Common myeloid progenitor, CD34-positive (primary cell): ENCODE measurements at places on chromosomes 5 and 9.

DNA sequence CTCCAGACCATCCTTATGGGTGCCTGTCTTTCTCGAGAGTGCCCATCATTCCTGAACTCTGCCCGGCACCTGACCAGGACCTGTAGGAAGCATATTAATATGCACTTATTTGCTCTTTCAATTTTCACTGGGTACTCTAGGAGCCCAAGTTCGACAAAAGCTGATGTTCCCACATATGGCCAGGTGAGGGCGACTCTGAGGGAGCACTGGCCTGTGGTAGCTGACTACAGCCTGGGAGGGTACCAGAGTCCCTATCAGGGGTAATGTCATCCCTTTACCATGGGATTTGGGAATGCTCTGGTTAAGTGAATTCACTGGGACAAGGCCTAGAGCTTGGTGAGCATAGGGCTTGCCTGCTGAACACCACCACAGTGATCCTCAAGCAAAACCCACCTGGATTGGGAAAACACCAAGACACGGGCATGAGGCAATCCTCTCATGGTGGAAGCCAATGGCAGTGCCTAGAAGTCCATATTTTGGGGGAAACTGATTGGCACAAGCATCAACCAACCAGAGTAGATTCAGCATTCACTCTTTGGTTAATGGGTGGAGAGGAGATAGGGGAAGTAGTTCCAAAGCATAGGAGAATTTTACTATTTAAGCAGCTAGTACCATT, 112.2 kb downstream of the MTX3 start:
- no peak for DNase-seq

DNA sequence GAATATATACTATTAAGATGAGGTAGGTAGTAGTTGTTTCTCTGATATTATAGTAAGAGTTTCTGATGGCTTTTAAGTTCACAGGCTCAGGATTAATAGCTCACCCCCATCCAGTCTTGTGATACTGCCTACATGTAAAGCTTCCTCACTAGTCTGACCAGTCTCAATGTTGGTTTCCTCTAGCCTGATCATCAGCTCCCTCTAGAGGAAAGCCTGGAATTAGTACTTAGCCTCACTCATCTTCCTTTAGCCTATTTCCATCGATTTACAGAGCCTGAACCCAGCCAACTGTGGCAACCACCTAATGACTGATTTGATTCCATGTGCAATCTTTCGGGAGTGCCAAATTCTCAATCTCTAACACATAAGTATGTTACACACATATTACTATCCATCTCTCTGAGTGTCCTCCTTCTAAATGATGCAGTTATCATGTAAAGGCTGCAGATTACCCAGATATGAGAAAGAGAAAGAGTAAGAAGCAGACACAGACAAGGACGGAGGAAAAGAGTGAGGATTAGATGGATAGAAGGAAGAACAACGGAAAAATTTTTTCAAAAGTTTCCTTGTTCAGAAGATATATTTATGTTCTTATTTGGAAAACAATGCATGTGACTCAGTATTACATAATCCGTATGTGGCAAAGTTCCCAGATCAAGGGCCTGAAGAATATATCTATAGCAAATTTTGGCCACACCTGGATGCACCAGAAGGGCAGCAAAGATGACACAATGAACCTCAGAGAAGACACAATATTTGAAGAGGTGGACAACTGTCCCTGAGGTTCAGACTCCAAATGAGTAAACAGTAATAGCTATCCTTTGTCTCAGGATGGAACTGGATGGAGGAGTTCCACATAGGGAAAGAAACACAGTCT, 333.7 kb downstream of the ELAVL2 start:
- peak; percentile 1 for DNase-seq

DNA sequence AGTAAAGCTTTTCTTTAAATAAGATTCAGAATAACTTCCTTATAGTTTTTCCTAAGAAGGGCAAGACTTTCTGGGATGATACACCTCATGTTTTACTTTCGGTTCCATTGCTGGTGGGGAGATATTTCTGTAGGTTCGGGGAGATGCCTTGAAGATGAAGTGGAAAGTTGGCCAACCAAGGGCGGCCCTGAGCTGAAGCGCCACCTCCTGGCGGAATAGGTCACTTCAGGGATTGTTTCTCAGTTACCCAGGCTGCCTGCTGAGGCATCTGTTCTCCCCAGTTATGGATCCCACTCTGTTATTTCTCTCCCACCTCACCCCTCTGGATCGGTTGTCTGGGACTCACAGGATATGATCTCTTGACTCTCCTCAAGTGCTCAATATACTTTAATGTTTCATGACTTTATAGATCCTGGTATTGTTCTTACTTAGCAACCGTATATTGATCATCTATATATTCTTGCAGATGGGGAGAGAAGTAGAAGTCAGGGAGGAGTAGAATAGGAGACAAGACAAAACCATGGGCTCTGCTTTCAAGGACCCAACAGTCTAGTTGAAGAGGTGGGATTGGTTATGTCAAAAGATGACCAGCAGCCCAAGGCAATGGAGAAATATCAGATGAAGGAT, 23.4 kb downstream of the MEGF10 start:
- peak; percentile 59 for DNase-seq

- DNase-seq, result no peak
Measured at GRCh38 chr5:59485629-59486439, 407.7 kb downstream of the PDE4D start.

DNA sequence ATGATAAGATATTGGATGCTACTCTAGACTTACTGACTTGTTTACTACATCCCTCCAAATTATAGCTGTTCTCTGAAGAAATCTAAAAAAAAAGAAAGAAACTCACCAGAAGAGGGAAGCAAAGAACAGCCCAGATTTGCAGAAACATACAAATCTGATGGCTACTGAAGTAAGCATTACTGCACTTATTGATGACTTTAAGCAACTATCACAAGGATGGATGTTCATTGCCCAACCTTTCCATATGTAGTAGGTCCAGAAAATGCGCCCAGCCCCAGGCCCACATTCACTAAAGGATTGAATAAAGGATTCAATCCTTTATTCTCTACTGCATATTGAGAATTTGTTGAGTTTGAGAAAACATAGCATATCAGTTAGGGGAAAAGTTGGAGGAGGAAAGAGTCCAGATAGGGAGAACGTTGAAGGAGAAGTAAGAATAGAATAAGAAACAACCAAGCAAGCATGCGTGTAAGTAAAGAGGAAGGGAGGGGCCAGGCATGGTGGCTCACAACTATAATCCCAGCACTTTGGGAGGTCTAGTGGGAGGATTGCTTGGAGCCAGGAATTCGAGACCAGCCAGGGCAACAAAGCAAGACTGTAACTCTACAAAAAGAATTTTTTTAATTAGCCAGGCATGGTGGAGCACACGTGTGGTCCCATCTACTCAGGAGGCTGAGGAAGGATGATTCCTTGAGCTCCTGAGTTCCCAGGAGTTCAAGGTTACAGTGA, 33.8 kb upstream of the DTWD2 start:
- DNase-seq, result peak; percentile 52

DNA sequence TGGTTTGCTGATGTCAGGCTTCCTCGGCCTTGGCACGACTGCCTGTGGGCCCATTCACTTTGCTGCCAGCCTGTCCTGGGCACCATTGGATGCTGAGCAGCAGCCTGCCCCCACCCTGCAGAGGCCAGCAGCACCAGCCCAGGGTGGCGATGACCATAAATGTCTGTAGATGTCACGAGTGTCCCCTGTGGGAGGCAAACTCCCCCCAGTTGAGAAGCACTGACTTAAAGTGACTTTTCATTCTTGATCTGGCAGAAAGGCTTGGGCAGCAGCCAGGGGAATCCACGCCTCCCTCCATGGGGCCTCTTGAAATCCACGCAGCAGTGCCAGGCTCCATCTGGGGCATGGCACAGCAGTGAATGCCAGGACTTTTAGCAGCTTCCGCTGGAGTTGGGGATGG, 21.8 kb downstream of the IRX4 start:
- DNase-seq, result no peak

GRCh38 chr5:151001436-151001835, 19.0 kb upstream of the GPX3 start:
- no peak for DNase-seq

- DNase-seq, result no peak
Measured at GRCh38 chr5:132008961-132009680, 2.3 kb downstream of the ACSL6 start.

- no peak for DNase-seq
Measured at GRCh38 chr9:113695440-113695851, 180.7 kb upstream of the ZNF618 start.

DNA sequence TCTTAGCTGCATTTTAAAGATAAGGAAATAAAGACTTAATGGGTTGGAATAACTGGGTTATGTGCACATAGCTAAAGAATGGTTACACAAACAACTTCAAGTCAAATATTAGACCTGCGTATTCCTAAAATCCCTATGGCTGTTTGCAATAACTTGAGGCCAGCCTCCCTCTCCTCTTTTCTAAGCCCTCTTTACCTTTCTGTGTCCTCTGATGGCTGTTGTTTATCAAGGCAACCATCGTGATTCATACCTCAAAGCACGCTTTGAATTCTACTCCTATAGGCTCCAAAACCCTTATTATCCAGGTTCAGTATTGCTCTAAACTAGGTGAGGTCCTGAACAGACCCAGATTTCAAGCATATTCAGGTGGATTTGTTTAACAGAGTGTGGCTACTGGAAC, 45.6 kb upstream of the LCP2 start:
- DNase-seq, result no peak

DNA sequence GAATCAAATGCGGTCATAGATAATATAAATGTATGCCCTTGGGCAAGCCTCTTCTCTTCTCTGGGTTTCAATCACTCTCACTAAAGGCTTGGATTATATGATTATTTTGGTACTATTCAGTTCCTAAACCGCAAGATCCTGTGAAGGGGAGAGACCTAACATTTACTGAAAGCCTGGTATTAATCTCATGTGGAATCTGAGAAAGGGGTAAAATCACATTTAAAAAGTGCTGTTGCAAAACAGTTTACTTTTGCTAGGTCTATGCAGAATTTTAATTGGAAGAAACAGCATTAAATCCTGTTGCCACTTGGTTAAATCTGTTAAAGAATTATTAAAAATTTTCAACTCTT, 50.7 kb downstream of the SLC44A1 start:
- no peak for DNase-seq

DNA sequence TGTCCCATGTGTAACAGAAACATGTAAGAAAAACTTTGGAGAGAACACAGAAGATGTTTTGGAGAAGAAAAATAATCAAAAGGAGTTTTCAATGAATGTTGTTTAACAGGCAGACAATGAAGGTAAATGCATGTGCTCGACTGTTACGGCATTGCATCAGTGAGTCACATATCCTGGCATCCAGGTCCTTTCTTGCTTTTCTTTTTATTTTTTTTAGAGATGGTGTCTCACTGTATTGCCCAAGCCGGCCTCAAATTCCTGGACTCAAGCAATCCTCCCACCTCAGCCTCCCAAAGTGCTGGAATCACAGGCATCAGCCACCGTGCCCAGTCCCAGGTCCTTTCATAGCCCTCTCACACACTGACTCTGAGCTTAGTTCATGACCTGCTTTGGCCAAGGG, 181.8 kb downstream of the DTWD2 start:
- DNase-seq, result no peak

GRCh38 chr5:97508864-97509263, 325.8 kb upstream of the RIOK2 start:
- no peak for DNase-seq

GRCh38 chr5:6742081-6742758, 29.0 kb downstream of the TENT4A start:
- DNase-seq, result no peak

DNA sequence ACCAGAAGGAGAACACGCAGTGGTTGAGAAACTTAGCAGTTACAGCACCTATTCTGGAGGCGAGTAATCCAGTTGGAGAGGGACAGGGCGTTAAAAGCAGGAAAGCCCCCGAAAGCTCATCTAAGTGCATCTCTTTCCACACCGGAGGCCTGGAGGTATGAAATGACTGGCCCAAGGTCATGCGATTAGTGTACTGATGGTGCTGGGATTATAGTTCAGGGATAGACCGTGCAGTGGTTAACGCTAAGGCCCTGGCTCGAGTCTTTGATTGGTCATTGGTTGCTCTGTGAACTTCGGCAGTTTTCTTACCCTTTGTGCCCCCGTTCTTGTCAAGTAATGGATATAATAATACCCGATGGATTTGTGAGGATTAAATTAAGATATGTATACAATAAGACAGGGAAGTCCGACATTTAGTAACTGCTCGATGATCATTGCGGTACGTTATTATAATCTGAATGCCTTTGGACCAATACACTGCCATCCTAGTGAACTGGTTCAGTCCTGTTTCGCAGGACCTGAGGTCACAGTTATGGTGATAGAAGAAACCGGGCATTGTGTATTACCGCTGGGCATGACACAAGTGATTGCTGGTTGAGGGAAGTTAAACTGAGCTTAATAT, 960 bp downstream of the CANX start:
- DNase-seq, result peak; percentile 31

- DNase-seq, result peak; percentile 72
Measured at GRCh38 chr5:140114341-140115185, 654 bp downstream of the PURA start.

DNA sequence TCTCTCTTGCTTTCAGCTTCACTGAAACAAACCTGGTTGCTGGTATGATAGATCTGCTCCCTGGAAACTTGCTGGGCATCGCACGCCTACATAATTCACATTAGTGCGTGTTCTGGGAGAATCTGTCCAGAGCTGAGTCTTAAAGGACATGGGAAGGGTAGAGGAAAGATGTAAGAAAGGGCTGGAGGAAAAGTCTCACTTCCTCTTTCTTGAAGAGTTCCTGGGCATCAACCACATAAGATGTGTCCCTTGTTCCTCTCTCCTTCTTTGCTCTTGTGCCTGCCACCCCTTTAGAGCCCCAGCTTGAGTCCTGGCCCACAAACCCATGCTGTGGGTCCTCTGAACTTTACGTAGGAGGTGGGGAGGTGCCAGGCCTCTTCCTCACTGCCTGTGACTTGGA, 205.3 kb upstream of the PANK3 start:
- DNase-seq, result peak; percentile 15

DNA sequence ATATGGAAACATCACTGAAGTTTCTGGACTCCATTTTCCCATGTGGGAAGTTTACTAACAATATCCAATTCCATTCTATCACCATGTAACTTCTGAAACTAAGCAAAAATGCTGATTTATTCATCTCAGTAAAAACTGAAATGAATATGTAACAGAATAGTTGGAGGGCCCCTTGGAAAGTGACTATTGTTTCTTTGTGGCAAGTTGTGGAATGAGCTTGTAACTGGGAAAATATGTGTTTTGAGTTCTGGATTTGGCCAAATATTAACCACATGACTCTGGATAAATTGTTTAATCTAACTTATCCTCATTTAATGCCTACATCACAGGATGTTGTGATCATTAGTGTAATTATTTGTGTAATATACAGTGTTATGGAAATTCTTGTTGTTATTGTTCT, 619.3 kb downstream of the TLE4 start:
- DNase-seq, result no peak

- DNase-seq, result no peak
Measured at GRCh38 chr5:176793343-176793699, 17.0 kb upstream of the UNC5A start.

GRCh38 chr9:130444565-130445221, at the start of gene ASS1:
Gene ASS1, plus strand, starts transcription at chr9:130444961. Its CDS starts 7,268 bp downstream, at chr9:130452229.
- peak; percentile 33 for DNase-seq

DNA sequence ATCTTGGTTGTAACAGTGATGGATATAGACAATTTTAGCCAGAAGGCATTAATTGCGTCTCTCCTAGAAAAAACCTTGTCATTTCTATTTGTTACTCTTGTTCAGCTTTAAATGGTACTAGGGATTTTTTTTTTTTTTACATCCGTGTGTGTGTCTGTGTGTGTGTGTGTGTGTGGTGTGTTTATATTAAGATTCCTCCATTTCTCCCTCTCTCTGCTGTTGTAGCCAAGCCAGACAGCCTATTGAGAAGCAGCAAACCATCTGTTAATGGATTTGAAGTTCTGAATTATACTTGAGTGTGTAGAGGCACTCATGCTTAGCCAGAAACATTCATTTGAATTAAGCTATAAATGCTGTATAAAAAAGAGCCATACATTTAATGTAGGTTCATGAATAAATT, 72.3 kb downstream of the SLF1 start:
- DNase-seq, result no peak
